ENCODE measurements at places on chromosomes 7 and 10. TPM values are rescaled to one million over a fixed set of nuclear protein-coding genes. Genes with fewer than 3 reads are reported as not detected.

Gene CYP3A4
- total RNA-seq, result not detected

Gene FLNC
- 0.23 TPM for total RNA-seq

Gene CLEC5A
- not detected for total RNA-seq

Gene ZNF282
- total RNA-seq, result 30.7 TPM

DNA sequence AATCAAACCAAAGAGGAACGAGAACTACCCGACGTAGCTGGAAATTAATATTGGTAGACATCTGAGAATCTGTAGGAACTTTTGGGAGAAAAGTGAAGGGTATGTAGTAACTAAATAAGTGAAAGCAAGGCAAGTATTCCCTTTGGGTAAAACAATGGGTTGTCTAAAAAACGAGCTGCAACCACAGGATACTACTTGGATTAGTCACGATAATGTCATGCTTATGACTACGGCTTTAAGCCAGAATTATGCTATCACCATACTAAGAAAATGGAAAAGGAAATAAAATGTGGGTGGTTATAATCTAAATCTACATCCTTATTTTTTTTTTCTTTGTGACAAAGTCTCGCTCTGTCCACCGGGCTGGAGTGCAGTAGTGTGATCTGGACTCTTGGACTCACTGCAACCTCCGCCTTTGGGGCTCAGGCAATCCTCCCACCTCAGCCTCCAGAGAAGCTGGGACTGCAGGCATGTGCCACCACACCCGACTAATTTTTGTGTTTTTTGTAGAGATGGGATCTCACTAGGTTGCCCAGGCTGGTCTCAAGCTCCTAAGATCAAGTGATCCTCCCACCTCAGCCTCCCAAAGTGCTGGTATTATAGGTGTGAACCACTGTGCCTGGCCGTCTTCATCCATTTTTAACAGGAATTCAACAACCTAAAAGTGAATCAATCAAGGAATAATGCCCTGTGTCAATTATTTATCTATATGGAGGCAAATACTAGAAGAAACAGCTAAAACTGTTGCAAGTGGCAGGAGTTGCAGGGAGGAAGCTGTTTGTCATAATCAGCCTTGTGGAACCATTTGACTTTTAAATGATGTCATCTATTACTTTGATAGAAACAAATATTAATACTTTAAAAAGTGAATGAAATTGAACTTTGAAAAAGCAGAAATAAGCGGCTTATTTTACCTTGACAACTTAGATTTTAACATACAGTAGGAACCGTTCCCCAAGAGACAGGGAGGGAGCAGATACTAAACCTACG lies 189.3 kb downstream of the PRPF18 start:
- no peak for DNase-seq
- H3K27ac ChIP-seq, result no peak overlapping the region
- H3K4me3 ChIP-seq, result no peak overlapping the region
- H3K27me3 ChIP-seq, result peaks cover 3% of the 10 kb centered on the region

- peaks cover 28% of the 10 kb centered on the region for H3K27me3 ChIP-seq
- H3K36me3 ChIP-seq, result no peaks in the 10 kb centered on the region
- DNase-seq, result no peak
- no peaks in the 10 kb centered on the region for H3K4me1 ChIP-seq
These were observed 16.2 kb downstream of the CPVL start for GRCh38 chr7:29130096-29130495.

DNA sequence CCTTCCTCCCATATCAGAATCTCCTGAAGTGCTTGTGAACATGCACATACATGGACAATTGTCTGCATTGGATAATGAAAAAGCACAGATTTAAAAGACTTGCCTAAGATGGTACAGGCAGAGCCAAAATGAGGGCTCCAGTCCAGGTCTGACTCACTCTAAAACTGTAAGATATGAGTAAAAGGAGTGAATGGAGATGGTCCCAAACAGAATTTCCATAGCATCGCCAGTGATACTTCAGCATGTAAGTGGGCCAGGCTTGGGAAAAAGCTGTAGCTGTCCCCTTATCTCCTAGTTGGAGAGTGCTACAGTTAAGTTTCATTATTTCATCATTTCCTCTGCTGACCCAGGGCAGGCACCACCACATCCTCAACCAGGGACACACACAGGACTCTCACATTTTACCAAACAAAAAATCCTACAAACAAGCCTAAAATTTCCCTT lies 26.4 kb upstream of the IL6 start:
- H3K27me3 ChIP-seq, result peaks cover 9% of the 10 kb centered on the region
- H3K4me1 ChIP-seq, result peaks cover 45% of the 10 kb centered on the region
- DNase-seq, result no peak
- H3K4me3 ChIP-seq, result no peak overlapping the region
- no peak overlapping the region for H3K27ac ChIP-seq

DNA sequence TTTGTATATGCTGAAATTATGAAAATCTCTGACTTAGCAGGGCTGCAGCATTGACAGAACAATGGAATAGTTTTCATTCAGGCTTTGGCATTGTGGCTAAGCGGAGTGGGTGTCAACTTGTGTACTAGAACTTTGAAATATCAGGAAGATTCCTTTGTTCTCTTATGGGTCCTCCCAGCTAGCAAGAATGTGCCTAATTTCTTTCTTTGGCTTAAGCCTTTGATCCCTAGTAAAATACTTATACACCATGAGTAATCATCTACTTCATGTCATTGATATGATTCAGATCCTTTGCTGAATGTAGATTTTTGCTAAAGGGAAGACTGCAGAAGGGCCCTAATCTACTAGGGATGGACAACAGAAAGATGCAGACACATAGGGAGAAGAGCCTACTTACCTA lies 6.2 kb downstream of the AVL9 start:
- peaks cover 51% of the 10 kb centered on the region for H3K36me3 ChIP-seq
- no peak for DNase-seq
- no peaks in the 10 kb centered on the region for H3K27me3 ChIP-seq
- peak overlapping the region; percentile 88 for H3K27ac ChIP-seq
- peak overlapping the region; percentile 8 for H3K4me3 ChIP-seq
- peaks cover 52% of the 10 kb centered on the region for H3K4me1 ChIP-seq

- peak; percentile 15 for DNase-seq
- no peaks in the 10 kb centered on the region for H3K27me3 ChIP-seq
- peaks cover 8% of the 10 kb centered on the region for H3K36me3 ChIP-seq
- no peak overlapping the region for H3K27ac ChIP-seq
- no peak overlapping the region for H3K4me3 ChIP-seq
- peaks cover 6% of the 10 kb centered on the region for H3K4me1 ChIP-seq
These were observed 106.7 kb downstream of the CUX1 start for GRCh38 chr7:101924171-101924570.

DNA sequence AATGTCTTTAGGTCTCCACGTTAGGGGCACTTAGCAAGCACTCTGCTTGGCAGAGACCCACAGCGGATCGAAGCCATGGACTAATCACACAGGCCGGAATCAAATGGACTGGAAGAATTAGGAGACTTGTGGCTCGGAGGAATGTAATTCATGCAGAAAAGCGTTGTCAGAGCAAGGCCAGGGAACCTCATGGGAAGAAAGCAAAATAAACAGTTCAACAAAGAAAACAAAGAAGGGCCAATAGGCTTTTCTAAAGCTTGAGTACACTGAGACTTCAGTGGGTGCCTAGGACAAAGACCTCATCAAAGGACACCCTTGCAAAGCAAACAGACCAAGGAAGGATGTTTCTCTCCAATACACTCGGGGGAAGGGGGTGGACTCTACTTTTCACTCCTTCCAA lies 171.1 kb downstream of the GLI3 start:
- H3K36me3 ChIP-seq, result no peaks in the 10 kb centered on the region
- no peak overlapping the region for H3K4me3 ChIP-seq
- DNase-seq, result no peak
- H3K27ac ChIP-seq, result no peak overlapping the region
- peaks cover 4% of the 10 kb centered on the region for H3K27me3 ChIP-seq
- no peaks in the 10 kb centered on the region for H3K4me1 ChIP-seq
